ENCODE measurements at places on chromosomes 2 and 18.

GRCh38 chr18:44974174-44974573 is 293.5 kb downstream of the SETBP1 start:
- DNase-seq = no peak

- DNase-seq = no peak
Observed at GRCh38 chr2:169160926-169161481, 91.6 kb downstream of the DHRS9 start.

DNA sequence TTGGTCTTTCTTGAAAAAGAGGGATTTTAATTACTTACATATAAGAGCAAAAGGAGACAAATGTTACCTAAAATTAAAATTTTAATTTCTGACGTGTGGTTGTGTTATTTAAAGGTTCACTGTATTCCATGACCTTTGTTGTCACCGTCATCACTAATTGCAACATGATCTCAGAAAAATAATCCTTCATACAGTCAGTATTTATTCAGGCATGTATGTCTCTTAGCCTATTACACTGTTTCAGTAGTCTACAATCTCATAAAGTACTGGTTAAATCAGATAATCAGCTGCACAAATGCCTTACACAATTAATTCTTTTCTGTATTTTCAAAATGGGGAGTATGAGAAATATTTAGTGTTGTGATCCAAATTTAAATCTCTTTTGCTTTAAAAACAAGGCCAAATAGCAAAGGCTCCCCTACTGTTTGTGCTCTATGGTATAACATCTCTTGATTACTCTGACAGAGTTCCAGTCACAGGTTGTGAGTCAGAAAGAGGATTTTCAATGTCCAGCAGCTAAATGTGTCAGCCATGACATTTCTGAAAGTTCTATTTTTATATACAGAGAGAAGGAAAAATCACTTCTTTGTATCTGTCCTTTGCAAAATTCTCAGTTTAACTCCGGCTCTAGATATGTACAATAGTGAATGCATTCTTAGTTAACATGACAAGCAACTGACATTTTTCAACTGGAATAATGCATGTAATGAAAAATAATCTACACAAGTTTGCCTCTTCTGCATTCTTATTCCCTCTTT is 184.0 kb downstream of the FIGN start:
- peak; percentile 18 for DNase-seq

DNA sequence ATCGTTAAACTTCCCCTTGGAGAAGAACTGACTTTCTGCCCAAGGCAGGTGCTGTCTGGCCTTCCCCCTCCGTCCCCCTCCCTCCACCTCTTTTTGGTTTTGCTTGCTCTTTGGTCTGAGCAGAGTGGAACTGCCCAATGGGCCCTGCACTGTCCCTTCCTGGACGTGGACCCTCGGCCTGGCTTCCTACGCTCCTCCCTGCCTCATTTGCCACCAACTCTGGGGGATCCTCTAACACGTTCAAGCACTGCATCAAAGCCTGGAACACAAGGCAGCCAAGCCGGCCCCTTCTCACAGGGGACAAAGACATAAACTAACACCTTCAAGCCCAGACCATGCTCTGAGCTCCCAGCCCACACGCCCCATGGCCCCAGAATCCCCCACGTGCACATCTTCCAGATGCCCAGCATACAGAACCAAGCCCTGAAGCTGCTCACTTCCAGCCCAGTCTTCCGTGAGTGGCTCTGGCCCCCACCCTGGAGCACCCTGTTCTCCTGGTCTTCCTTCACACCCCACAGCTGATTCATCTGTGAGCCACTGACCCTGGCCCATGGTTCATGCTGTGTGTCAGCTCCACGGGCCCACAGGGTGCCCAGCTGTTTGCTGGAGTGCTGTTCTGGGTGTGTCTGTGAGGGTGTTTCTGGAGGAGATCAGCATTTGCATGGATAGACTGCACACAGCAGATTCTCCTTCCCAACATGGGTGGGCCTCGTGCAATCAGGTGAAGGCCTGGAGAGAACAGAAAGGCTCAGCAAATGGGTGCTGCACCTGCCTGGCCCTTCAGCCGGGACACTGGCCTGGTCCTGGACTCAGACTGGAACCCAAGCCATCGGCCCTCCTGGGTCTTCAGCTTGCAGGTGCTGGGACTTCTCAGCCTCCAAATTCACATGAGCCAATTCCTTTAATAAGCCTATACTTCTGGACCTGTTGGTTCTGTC is 247.1 kb upstream of the SALL3 start:
- DNase-seq = no peak

GRCh38 chr2:239688840-239689239 is 288.0 kb upstream of the HDAC4 start:
- DNase-seq = no peak

GRCh38 chr2:43100362-43100882 is 126.0 kb downstream of the ZFP36L2 start:
- DNase-seq = no peak

DNA sequence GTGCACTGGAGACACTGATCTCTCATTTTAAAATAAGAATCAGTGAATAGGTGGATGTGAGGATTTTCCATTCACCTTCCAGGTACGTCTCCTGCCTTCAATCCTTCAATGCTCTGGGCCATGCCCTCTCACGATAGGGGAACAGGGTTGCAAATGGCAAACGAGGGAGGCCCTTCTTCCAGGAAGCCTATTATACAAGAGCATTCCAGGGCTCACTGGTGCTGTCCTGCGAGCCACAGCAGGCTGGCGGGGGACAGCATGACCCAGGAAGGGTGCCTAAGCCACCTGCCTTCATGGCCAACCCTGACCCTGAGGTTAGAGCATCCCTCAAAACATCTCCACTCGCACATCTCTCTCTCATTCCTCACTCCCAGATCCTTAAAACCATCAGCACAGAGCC is 20.6 kb upstream of the ID2 start:
- no peak for DNase-seq

DNA sequence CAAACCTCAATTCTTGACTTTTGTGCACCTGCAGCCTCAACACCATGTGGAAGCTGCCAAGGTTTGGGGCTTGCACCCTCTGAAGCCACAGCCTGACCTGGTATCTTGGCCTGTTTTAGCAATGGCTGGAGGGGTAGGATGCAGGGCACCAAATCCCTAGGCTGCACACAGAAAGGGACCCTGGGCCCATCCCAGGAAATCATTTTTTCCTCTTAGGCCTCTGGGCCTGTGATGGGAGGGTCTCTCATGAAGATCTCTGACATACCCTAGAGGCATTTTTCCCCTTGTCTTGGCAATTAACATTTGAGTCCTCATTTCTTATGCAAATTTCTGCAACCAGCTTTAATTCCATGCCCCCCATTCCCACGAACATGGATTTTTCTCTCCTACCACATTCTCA is 10.2 kb downstream of the IL18R1 start:
- DNase-seq = no peak

- peak; percentile 23 for DNase-seq
Observed at GRCh38 chr2:219119422-219120043, 41.1 kb downstream of the NHEJ1 start.

- no peak for DNase-seq
Observed at GRCh38 chr2:44772669-44773378, 168.7 kb upstream of the SIX3 start.

- no peak for DNase-seq
Observed at GRCh38 chr2:128317181-128317898, 1.3 kb downstream of the HS6ST1 start.

DNA sequence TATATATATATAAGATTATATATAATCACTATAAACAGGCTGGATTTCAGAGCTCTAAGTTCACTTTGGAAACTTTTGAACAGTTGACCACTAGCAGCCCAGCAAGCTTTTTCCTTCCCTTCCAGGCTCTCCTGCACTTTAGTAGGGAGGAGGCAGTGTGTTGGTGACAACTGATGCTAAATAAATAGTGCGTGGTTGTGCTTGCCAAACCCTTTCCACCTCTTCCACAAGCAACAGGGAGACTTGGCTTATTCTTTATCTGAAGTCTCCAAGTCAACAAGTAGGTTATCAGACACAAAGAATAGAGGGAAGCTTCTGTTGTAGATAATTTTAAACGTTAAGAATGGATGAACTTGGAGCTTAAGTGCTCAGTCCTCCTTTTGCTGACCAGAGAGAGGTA is 408.2 kb upstream of the HNRNPA3 start:
- no peak for DNase-seq

- no peak for DNase-seq
Observed at GRCh38 chr2:38091760-38092159, 15.8 kb upstream of the CYP1B1 start.

DNA sequence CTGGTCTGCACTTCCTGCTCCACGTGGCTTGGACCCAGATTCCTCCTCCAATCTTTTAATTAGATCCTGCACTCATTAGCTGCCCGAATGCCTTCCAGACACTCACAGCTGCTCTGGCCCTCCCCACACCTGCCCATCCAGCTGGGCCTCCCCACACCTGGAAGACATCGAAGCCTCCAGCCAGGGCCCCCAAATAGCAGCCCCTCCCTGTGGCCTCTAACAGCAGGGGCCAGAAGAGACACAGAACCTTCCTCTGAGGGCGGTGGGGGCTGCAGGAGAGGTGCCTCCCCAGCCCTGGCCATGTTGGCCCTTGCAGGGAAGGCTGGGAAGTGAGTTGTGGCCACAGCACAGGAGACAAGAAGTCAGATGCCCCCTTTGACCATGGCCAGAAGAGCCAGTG is 252.8 kb downstream of the DYSF start:
- no peak for DNase-seq

DNA sequence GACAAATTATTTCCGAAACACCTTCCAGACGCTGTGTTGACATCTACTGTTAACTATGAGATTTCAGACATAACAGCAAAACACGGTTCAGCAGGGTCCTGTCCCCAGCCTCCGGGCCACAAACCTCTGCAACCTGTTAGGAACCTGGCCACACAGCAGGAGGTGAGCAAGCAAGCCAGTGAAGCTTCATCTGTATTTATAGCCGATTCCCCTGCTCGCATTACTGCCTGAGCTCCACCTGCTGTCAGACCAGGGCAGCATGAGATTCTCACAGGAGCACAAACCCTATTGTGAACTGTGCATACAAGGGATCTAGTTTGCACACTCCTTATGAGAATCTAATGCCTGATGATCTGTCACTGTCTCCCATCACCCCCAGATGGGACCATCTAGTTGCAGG is 31.1 kb downstream of the NDUFA10 start:
- DNase-seq = no peak

Data from stromal cell of bone marrow (primary cell).